NK-92 treated with Interleukin-12 subunit alpha and Interleukin-12 subunit beta, amount 100 ng/mL, for 24 hours (cell line): ENCODE measurements at places on chromosomes 1 and 21.

DNA sequence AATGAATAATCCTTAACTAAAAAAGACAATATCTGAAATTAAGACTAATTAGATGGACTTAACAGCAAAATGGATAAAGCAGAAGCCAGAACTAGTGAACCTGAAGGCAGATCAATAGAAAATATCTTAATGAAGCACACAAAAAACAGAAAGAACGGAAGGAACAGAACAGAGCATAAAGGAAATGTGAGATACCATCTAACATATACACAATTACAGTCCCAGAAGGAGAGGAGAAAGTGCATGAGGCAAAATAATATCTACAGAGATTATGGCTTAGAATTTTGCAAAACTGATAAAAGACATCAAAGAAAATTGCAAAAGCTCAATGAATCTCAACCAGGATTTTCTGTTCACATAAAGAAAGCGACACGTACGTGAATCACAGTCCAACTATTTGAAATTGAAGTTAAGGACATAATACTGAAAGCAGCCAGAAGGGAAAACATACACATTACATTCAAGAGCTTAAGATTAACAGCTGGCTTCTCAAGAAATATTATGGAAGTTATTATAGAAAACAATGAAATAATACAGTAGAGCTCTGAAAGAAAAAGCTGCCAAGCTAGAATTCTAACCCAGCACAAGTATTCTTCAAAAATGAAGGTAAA lies 182.0 kb downstream of the CDC42BPA start:
- DNase-seq = no peak

- DNase-seq = no peak
Observed at GRCh38 chr1:47569681-47570470, 132.0 kb downstream of the FOXD2 start.

- no peak for DNase-seq
Observed at GRCh38 chr1:29425631-29426030, 189.3 kb downstream of the PTPRU start.

DNA sequence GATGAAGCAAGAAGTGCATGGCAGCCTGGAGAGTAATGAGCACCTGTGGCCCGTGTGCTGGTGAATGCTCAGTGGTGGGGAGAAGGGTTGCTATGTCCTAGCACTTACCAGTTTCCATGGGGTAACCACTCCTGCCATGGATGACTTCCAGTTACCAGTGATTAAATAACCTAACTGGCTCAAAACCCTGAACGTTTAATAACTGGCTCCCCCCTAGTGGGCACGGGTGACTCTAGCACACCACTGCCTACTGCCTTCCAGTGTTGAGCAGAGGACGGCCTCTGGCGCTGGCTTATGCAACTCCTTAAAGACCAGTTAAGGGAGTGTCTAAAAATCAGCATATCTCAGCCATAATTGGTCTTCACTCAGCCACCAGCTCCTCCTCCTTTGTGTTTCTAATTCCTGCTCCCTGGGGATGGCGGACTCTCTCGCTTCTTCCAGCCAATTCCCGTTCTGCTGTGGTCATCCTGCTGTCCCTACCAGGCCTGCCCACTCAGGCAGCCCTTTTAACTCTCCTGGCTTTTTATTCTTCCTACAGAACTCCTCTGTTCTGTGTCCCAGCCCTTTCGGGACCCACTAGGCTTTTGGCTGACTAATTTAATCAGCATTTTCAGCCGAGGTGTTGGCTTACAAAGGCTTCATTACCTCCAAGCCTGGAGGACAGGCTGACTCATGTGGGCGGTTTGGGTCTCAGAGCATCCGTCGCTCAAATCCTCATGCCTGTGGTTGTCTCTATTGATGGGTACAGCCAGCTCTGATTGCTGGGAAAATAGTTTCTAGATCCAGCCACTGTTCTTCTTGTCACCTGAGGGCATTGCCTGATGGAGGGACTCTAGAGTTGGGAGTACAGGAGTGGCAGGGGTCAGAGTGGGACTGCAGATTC lies 332.4 kb downstream of the CAMTA1 start:
- no peak for DNase-seq

GRCh38 chr1:180947901-180948640 lies 35.4 kb downstream of the KIAA1614 start:
- no peak for DNase-seq

GRCh38 chr1:94194079-94194865 lies 43.1 kb downstream of the ARHGAP29 start:
- no peak for DNase-seq

DNA sequence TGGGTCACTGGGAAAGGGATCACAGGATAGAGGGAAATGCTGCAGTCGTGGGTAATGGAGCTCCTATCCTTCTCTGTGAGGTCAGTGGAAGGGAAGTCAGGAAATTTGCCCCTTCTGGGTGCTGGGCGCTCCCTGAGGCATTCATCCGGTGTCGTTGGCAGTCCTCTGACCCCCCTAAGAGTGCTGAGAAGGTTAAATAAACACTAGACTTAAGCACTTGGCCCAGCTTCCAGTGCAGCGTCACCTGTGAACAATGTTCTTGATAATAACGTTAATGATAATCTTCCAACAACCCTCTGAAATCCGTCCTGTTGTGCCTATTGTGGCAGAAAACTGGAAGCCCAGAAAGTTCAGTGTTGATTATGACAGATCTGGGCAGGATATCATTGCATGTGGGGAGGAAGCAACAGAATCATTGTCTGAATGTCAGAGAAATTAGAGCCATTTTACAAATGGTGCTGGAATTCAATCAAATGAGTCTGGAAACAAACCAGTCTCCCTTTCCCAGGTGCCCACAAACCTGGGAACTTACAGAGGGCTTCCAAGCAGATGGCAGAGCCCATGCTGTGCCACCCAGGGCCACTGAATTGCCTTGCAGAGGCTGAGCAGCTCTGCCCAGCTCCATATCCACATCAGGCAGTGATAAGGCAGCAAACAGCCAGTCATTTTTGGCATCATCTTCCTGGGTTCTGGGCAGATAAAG lies 216.8 kb downstream of the KAZN start:
- no peak for DNase-seq
